ENCODE measurements at places on chromosomes 1 and 21.

DNA sequence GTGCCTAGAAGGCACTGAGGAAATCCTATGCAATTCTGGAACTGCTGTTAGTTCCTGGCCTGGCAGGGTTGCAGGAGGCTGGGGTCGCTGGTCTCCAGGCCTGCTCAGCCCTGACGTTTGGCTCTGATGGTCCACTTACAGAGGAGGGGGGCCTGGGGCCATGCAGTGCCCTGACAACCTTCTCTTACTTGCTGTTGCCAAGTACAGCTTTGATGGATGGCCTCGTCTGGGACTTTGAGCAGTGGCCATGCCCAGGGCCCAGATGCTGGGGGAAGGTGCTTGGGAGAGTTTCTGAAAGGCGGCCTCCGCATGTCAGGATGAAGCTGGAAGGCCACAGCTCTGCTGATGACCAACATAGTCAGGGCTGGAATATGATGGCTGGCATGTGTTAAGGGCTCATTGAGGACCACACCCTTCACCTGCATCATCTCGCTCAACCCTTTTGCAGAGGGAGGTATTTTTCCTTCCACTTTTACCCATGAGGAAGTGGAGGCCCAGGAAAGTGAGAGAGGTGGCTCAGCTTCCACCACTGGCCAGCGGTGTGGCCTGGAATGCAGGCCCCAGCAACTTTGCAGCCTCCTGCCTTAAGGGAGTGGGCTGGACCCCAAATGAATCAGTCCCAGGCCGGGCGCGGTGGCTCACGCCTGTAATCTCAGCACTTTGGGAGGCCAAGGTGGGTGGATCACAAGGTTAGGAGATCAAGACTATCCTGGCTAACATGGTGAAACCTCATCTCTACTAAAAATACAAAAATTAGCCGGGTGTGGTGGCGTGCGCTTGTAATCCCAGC is 34.7 kb upstream of the LRRC3 start:
- DNase-seq: no peak

DNA sequence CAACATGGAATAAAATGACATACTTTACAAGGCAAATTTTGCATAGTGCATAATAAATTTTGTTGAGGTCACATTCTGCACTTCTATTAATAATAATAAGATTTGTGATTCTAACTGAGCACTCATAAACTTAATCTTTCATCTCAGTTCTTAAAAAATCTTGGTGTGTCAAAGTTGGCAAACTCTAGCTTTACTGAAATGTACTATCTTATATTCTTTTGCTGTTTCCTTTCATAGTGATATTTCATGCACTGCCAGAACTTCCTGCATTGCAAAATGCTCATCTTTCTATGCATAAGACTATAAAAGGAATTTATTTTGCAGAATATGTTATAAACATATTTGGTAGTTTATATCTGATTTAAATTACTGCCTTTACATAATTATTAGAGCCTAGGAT is 797.6 kb downstream of the ADGRL2 start:
- no peak for DNase-seq

- no peak for DNase-seq
Measured at GRCh38 chr1:89440911-89441310, 77.1 kb downstream of the GBP6 start.

DNA sequence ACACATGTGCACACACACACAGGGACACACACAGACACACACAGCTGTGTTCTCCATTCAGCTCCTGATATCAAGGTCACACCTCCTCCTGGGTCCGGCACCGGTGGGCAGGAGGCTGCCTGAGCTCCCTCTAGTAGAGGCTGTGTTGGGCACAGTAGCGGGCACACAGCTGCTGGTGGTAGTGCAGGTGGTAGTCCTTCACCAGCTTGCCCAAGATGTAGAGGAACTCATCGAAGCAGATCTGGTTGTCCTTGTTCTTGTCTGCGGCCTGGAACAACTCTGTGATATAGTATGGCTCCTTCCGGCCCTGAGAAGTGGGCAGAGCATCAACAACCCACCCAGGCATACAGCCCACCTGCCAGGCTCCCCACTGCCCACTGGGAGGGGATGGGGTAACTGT is 5.6 kb upstream of the S100A8 start:
- DNase-seq: no peak

DNA sequence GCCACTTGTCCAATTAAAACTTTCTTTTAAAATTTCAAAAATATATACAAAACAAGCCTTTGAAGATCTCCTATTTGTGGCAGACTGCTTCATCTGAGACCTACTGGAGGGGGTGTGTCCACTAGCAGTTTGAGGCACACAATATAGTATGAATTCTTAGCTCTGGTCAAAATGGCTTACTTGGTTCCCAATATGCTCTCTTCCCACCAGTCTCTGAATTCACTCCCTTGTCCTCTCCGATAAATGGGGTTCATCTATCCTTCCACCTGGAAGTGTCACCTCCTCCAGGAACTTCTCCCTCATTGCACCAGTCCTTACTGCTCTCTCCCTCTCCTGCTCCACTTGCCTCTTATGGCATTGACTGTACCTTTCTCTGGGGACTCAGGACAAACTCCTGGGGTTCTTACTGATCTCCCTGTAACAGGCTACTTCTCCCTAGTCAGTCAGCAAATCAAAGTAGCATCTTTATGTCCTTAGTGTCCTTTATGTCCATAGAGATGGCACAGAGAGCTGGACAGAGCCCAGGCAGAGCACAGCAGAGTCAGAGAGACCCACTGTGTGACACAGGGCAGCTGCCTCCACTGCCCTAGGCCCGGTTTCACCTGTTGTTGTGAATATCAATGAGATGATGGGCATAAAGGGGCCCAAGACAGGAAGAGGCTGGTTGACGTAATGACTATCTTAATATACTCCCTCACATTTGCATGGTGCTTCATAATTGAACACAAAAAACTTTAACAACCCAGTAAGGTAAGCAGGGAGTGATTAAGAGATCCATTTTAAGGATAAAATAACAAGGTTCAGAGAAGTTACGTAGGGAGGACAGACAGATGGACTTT is 3.6 kb downstream of the ASAP3 start:
- no peak for DNase-seq

GRCh38 chr1:248825573-248825908 is 174 bp downstream of the SH3BP5L start:
- no peak for DNase-seq

GRCh38 chr21:31967334-31967733 is 94.5 kb downstream of the HUNK start:
- no peak for DNase-seq

- DNase-seq: no peak
Measured at GRCh38 chr1:212628046-212628445, 19.5 kb downstream of the ATF3 start.

DNA sequence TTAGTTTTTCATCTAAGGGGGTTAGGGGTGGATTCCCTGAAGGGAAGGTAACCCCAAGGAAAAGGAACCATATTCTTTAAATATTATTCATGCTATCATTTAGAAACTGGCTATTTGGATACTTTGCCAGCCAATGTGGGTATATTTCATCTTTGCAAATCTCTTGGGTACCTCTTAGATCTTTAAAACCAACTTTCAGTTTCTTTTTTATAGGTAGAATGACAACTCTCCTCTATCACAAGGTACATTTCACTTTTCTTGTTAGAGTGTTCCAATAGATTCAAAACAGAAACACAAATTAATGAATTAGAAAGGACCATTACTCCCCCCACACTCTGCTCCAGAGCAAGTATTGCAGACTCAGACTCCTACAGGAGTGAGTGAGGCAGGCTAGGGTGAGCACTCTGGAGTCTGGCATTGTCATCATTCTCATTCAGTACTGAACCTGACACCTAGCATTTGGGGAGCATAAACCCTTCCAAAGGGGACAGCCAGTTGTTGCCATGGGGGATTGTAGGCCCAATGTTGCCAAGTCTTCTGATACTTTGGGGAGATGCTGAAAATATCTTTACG is 43.0 kb downstream of the MACO1 start:
- DNase-seq: no peak

GRCh38 chr1:59709333-59709732 is 105.4 kb upstream of the HOOK1 start:
- DNase-seq: no peak

- DNase-seq: no peak
Measured at GRCh38 chr1:22317231-22317919, 134.3 kb upstream of the ZBTB40 start.

DNA sequence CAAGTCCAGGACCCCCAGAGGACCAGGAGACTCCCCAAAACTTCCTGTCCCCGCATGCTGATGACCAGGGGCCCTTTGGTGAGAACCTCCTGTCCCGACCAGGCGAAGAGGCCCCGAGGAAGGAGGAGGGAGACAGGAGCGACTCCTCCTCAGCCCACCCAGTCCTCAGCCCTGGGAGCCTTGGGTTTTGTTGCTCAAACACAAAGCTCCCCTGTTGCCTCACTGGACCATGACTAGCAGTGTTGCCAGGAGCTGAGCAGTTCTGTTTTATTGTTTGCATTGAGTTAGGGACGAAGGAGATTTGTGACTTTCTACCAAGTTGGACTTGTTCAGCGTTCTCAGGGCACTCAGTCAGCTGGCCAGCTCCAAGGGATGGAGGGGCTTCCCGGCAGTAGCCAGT is 10.0 kb downstream of the UMODL1 start:
- DNase-seq: no peak

GRCh38 chr21:17214801-17215200 is 298.0 kb upstream of the CXADR start:
- DNase-seq: no peak

- no peak for DNase-seq
Measured at GRCh38 chr1:22286491-22286890, 143.6 kb upstream of the WNT4 start.

- DNase-seq: no peak
Measured at GRCh38 chr1:218942431-218942830, 231.2 kb upstream of the LYPLAL1 start.

- DNase-seq: no peak
Measured at GRCh38 chr1:203081465-203082230, 4.2 kb downstream of the MYOG start.

DNA sequence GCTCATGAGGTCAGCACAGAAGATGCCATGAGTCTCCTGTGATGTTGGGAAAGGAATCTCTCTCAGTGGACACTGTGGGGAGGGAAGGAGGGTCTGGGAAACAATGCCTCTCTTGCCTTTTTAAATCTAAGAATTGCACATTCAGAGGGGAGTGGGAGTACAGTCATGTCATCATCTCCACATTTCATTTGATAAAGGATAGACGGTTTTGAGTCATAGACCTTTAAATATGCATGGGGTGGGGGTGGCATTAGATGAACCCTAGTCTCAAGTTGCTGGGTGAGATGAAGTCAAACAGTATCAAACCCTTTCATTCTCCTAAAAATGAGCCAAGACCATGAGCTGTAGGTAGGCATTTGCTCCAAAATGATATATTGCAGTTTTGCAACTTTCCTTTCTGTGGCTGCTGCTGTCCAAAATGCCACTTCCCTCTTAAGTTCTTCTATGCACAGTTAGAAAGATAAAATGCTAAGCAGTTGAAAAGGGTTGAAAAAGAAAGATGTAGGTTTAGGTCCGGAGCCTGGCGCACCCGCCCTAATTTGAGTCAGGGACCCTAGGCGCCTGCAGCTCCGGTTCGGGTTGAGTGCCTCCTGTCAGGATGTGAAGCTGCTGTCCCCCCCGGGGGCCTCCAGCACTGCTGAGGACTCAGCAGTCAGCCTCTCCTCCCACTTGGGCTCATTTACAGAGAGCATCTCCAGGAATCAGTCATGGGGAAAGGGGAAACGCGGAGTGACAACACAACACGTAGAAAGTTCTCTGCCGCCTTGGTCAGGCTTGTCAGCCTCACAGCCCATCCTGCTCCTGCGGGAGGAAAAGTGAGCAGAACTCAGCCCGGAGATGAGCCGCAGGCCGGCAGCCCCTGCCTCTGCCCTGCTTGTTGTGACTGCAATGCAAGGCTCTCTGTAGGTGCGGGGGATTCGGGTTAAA is 479.3 kb upstream of the RUNX1 start:
- DNase-seq: no peak

- DNase-seq: no peak
Measured at GRCh38 chr1:218431476-218431875, 86.3 kb downstream of the TGFB2 start.
